ENCODE measurements at places on chromosomes 16 and 17. TPM values are rescaled to one million over a fixed set of nuclear protein-coding genes. Genes with fewer than 3 reads are reported as not detected.
A peak's percentile ranks its signal among the peaks of the same experiment; 100 is the strongest.

GRCh38 chr17:37247825-37248224 is 128.0 kb upstream of the C17orf78 start:
- DNase-seq, result no peak

- no peak for DNase-seq
Observed at GRCh38 chr17:62760945-62761267, 47.2 kb downstream of the MARCHF10 start.

DNA sequence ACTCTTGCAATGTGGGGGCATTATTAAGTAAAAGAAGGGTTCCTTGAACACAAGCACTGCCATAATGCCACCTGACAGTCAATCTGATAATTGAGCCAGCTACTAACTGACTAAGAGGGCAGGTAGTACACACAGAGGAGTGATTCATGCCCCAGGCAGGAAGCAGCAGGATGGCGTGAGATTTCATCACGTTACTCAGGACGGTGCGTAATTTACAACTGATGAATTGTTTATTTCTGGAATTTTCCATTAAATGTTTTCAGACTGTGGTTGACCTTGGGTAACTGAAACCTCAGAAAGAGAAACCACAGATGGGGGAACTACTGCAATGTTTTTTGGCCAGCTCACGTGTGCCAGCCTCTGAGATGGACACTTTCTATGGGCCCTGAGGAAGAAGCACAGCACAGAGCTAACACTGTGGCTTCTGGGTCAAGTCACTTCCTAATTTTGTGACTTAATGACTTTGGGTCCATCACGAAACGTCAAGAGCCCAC is 46.7 kb downstream of the C17orf67 start:
- DNase-seq, result peak; percentile 93

- peak; percentile 63 for DNase-seq
Observed at GRCh38 chr17:4934173-4934979, 2.3 kb downstream of the GP1BA start.

- no peak for DNase-seq
Observed at GRCh38 chr16:50252082-50252611, 14.2 kb upstream of the ADCY7 start.

DNA sequence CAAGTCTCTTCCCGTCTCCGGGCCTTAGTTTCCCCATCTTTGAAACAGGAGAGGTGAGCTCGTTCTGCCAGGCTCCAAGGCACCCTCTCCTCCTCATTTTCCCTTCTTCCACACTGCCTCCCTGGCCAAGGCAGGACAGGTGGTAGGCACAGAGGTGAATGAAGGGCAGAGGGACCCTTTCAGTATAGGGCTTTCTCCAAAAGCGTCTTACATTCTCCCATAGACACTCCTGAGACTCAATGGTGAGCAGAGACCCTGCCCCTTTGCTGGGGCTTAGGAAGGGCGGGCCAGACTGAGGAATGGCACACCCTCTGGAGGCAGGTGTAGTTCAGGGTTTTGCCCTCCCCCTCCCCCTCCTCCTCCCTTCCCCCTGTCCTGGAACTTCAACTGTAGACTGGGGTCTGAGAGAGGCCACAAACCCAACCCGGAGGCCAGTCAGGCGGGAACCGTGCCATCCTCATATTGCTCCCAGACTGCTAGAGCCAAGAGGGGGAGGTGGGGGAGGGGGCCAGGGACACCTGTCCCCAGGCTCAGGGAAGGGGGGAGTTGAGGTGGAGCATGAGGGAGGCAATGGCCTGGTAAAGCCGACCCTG is 1.9 kb downstream of the PLEKHH3 start:
- DNase-seq, result no peak

GRCh38 chr17:32629563-32630190 is 142.9 kb downstream of the CDK5R1 start:
- DNase-seq, result no peak

- DNase-seq, result no peak
Observed at GRCh38 chr16:71230122-71230845, at the start of gene HYDIN. Gene HYDIN, minus strand, starts transcription at chr16:71230722. Its CDS starts 43,827 bp downstream, at chr16:71186895.

HOXB13 gene
- total RNA-seq, result not detected

SULT1A1 gene
- total RNA-seq, result 24.0 TPM

FSCN2 gene
- total RNA-seq, result 2.2 TPM

MYH2 gene
- total RNA-seq, result not detected
